SJCRH30 (cell line): ENCODE measurements at places on chromosomes 1 and 21. TPM values are rescaled to one million over a fixed set of nuclear protein-coding genes. Genes with fewer than 3 reads are reported as not detected.

The GBP5 gene
- total RNA-seq: 0.08 TPM in 1 of 2 replicates, not detected in the other

The CD84 gene
- total RNA-seq: not detected in 2 replicates

The MRAP gene
- not detected in 2 replicates for total RNA-seq

The DOP1B gene
- 8.2 and 13.0 TPM in 2 replicates for total RNA-seq

The RHD gene
- total RNA-seq: not detected in 2 replicates

The SLC25A34 gene
- 2.8 and 3.5 TPM in 2 replicates for total RNA-seq

The KRTAP26-1 gene
- not detected in 2 replicates for total RNA-seq

The CELSR2 gene
- total RNA-seq: 2.6 and 4.0 TPM in 2 replicates

The C1orf74 gene
- 5.4 and 6.0 TPM in 2 replicates for total RNA-seq

The RNU5D-1 gene
- total RNA-seq: not detected in 2 replicates

The CPTP gene
- 22.1 and 22.3 TPM in 2 replicates for total RNA-seq

The KLHDC7A gene
- not detected in 2 replicates for total RNA-seq

The MXRA8 gene
- total RNA-seq: 11.3 and 13.8 TPM in 2 replicates

The ABL2 gene
- total RNA-seq: 11.5 and 14.5 TPM in 2 replicates

The LHX8 gene
- not detected in 2 replicates for total RNA-seq

The FMO3 gene
- not detected in 2 replicates for total RNA-seq

The CRP gene
- total RNA-seq: not detected in 2 replicates

The CELA3B gene
- not detected in 2 replicates for total RNA-seq

The EVI5 gene
- 22.4 and 31.6 TPM in 2 replicates for total RNA-seq
